Fibroblast of pulmonary artery (primary cell): ENCODE measurements at places on chromosomes 3 and 15.

GRCh38 chr3:113006359-113007056 lies 15.7 kb downstream of the GTPBP8 start:
- no peak for DNase-seq

GRCh38 chr15:91566141-91566540 lies 287.4 kb upstream of the SLCO3A1 start:
- no peak for DNase-seq

- no peak for DNase-seq
These were observed 701 bp downstream of the OSBPL11 start for GRCh38 chr3:125594581-125595011.

DNA sequence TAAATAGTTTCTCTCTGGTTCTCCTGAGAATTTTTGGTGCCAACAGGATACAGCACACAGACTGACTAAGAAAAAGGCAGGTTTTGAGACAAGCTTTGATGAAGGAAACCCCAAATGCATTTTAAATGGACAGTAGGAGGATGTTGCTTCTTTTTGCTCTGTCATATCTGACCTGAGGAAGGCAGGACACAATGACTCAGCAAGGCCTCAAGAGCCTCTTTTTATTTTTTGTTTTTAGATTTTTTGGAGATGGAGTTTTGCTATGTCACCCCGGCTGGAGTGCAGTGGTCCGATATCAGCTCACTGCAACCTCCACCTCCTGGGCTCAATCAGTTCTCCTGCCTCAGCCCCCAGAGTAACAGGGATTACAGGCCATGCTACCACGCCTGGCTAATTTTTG lies 16.9 kb upstream of the KNG1 start:
- DNase-seq = peak; percentile 4

DNA sequence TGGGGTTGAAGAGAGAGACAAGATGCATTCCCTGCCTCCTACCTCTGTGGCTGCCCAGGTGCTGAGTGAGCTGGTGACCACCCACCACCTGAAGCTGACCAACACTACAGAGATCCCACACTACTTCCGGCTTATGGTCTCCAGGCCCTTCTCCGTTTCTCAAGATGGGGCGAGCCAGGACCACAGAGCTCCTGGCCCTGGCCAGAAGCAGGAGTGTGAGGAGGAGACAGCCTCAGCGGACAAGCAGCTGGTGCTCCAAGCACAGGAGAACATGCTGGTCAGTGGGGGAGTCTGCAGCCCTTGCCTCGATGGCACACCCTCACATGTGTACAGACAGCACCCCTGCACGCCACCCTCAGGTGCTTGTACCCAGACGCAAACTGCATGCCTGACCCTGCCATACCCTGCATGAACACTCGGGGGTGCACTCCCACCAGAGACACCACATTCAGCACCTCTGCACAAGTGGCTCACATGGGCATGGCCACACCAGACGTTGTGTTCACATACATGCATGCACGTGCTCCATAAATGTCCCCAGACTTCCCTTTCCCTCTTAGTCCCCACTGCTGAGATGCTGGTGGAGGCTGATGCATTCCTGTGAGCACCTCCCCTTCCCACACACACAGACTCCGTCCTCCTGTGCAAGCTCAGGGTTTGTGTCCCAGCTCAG lies 19.0 kb downstream of the ACAA1 start:
- peak; percentile 60 for DNase-seq

- DNase-seq = no peak
These were observed 103.6 kb downstream of the RSRC1 start for GRCh38 chr3:158213461-158213860.

- no peak for DNase-seq
These were observed 976 bp upstream of the NUP210 start for GRCh38 chr3:13420831-13421765.

- peak; percentile 75 for DNase-seq
These were observed 25.6 kb downstream of the HACD2 start for GRCh38 chr3:123559040-123559861.

DNA sequence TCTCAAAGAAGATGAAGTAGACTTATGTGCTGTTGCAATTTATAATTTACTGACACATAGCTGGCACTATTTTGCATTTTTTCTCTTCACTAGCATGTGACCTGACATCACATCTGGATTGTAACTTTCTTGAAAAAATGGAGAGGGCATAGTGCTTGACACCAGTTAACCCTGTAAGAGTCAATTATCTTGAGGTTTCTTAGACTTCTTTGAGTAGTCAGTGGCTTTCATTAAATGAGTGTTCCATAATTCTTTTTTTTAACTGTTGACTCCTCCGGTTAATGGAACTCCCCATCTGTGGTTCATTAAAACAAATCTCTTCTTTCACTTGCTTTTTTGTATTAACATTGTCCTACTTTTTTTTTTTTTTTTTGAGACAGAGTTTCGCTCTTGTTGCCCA lies 16.9 kb upstream of the PRKCI start:
- no peak for DNase-seq

GRCh38 chr3:123229145-123229544 lies 27.4 kb downstream of the SEC22A start:
- DNase-seq = peak; percentile 21

- DNase-seq = no peak
These were observed 541.9 kb upstream of the UBE2E2 start for GRCh38 chr3:22661121-22661700.

DNA sequence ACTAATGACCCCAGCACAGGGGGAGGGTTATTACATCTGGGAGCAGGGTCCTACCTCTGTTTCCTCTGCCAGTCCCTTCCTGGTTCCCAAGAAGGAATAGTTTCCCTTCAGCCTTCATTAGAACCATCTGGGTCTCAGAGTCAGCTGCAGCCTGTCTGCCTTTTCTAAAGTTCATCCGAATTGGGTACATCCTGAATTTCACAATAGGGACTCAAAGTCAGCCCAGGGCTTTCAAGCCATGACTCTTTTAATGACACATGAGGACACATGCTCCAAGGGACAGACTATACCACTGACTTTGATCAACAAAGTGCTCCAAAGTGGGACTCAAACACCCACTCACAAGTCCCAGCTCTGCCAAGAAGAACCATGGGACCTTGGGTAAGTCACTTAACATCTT lies 12.7 kb upstream of the CRABP1 start:
- DNase-seq = no peak

GRCh38 chr3:181782306-181782954 lies 70.7 kb downstream of the SOX2 start:
- peak; percentile 66 for DNase-seq

DNA sequence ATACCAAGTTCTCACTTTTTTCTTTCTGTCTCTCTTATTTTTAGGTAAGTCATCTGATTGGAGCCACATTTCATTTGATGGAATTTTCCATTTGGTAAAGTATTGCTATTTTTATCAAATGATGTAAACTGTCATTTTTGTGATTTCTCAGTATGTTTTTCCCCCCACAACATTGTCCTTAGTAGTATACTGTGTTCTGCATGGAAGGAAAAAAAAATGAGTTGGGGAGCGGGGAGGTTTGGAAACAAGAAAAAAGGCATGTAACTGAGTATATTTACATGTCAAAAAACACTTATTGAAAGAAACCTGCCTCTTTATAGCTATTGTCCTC lies 104.2 kb downstream of the FILIP1L start:
- DNase-seq = no peak

DNA sequence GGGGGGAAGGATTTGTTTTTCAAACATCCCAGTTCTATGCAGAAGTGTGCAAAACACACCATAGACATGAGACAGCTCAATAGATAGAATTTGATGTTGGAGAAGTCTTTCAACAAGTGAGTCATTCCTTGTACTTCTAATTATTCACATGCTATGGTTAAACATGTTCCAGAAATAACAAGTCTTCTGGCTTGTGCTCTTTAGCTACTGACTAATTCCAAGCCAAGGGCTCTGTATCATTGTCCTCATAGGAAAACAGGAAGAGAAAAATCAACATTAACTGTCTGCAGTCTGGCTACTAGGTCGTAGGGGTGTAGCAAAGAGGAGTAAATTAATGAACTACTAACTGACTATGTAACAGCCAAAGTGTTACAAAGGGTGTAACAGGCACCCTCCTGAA lies 25.8 kb downstream of the LDHAL6B start:
- peak; percentile 81 for DNase-seq

- no peak for DNase-seq
These were observed 38.8 kb upstream of the B3GNT5 start for GRCh38 chr3:183214277-183214612.

DNA sequence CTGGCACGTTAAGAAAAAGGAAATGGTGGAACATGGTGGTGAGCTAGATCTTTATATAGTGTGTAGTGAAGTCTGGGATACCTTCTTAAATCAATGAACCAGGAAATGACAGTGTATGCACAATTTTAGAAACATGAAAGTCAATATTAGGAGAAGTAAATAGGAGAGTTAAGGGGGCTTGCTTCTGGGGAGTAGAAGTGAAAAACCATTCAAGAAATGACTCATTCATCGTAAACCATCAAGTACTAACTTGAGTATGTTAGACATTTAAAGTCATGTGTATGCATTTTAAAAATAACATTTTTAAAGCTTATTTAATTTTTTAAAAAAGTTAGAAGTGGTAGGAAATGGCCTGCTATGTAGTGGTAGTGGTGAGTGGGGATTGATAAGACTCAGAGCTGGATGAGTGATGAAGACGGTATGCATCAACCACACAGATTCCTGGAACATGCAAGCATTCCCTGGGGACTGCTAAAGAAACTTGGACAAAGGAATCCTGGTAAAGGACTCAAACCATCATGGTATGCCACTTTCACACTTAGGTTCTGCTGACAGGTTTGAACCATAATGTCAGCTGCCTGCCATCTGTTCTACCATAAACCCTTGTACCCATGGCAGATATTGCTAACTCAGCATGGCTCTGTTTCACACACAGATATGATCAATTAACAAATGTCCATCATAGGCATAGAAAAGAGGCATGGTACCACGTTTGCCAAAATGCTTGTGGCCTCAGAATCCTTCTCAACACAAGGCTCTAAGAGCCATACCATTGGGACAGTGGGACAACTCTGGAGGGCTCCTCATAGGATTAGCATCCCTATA lies 28.9 kb upstream of the MITF start:
- peak; percentile 20 for DNase-seq

- DNase-seq = no peak
These were observed 105.6 kb downstream of the ARNT2 start for GRCh38 chr15:80509800-80510199.

GRCh38 chr3:186167646-186168395 lies 58.9 kb upstream of the ETV5 start:
- no peak for DNase-seq

- no peak for DNase-seq
These were observed 15.7 kb upstream of the PPARG start for GRCh38 chr3:12273045-12273695.

DNA sequence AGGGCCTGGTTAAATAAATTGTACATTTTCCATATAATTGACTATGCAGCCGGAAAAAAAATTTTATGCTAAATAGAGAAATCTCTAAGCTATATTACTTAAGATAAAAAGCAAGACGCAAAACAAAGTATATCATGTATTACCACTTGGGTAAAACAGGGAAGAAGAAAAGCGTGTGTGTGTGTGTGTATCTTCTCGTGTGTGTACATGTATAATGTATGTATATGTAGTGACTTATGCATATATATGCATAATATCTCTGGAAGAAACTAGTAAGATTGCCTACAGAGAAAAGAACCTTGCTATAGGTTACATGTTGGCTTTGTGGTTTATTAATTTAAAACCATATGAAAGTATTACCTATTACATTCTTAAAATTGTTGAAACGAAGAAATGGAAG lies 19.0 kb downstream of the KNL1 start:
- no peak for DNase-seq

- DNase-seq = no peak
These were observed 68.9 kb upstream of the PPP2R3A start for GRCh38 chr3:135896613-135897012.

DNA sequence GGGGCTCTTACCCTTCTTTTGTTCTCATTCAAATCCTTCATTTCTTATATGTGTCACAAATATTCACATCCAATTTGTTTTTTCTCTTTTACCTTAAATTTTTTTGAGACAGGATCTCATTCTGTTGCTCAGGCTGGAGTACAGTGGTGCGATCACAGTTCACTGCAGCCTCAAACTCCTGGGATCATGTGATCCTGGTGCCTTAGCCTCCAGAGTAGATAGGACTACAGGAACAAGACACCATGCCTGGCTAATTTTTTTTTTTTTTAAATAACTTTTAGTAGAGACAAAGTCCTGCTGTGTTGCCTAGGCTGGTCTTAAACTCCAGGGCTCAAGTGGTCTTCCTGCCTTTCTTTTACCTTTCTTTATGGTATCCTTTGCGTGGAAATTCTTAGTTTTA lies 66.5 kb downstream of the POLR2M start:
- no peak for DNase-seq

DNA sequence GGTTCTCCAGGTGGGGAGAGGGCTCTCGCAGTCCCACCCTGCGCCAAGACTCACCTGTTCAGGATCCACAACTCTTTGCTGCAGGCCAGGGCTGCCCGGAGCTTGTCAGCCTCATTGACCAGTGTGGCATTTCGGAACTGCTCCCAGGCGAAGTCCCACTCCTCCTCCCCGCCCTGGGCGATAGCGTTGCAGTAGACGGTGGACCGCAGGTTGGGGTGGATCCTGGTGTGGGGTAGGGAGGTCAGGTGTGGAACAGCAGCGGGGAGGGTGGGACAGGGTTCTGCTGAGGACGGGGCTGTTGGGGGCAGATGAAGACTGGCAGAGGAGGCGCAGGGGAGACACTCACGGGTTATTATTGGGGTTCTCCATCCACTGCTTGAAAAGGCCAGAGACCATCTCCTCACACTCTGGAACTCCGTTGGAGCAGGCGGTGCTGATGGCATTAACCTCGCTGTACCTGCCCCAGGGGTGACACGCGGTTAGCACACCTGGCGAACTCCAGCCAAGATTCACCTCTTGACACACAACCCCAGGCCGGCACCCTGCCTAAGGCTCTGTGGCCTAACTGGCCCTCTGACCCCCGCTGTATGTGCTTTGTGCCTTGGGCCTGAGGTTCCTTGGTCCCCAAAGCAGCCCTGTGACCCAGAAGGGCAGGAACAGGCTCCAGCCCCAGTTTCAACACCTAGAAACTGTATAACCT lies 16.1 kb downstream of the MESP2 start:
- DNase-seq = no peak

- peak; percentile 13 for DNase-seq
These were observed 223.2 kb upstream of the THBS1 start for GRCh38 chr15:39357480-39358268.

- peak; percentile 44 for DNase-seq
These were observed 349.7 kb downstream of the TUSC7 start for GRCh38 chr3:117059067-117059955.

GRCh38 chr3:111980716-111981456 lies 2.1 kb downstream of the ABHD10 start:
- no peak for DNase-seq

DNA sequence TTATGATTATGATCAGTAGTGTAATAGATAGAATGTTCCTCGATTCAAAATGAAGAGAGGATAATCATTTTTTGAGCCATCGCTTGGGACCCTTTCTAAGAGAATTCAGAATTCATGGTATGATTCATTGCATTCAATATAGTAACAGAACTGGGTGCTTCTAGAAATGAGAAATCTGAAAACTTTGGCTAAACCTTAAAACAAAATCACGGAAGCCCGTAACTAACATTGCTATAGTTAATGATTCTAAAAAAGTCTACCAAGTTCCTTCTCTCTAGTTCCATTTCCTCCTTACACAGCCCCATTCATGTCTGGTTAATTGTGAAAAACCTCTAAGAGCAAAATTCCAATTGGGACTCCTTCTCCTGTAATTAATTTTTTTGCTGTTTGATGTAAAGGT lies 217.1 kb downstream of the GBE1 start:
- no peak for DNase-seq
